ENCODE measurements at places on chromosomes 2 and 18.

DNA sequence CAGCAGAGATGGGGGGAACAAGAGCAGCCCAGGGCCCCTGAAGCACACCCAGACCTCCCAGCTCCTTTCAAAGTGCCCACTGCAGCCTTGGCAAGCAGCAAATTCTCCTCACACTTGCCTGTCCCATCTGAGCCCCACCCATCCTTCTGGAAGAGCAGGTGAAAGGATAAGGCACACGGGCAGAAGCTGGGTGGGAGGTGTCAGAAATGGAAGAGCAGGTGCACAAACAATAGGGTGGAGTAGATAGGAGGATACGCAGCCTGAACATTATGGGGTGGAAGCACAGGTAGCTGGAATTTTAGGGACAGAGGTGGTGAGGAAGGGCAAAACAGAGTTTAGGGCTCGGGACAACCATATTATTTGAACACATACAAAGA, 69.2 kb downstream of the TNS1 start:
- no peak for DNase-seq

DNA sequence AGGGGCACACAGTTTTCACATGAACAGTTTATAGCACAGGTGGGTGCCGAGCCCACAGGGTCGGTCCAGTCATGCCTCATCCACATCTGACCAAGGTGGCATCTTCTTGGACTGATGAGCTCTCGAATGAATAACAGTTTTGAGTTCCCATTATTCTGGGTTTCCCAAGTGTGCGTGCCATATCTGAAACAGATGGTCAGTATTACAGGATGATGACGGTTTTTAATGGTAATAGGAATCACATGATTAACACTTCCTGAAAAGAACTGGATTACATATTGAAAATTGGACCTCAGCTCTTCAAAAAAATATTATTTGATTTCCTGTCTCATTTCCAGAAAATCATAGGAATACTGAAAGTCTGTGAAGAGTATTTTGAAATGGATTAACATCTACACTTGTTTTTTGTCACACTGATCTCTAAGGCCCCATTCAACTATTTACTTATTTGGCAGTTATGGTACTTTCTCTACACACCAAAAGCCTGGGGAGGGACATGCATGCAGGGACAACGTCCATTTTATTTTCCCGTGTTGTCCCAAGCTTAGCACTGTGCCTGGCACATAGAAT, 22.2 kb upstream of the NAB1 start:
- DNase-seq, result no peak

DNA sequence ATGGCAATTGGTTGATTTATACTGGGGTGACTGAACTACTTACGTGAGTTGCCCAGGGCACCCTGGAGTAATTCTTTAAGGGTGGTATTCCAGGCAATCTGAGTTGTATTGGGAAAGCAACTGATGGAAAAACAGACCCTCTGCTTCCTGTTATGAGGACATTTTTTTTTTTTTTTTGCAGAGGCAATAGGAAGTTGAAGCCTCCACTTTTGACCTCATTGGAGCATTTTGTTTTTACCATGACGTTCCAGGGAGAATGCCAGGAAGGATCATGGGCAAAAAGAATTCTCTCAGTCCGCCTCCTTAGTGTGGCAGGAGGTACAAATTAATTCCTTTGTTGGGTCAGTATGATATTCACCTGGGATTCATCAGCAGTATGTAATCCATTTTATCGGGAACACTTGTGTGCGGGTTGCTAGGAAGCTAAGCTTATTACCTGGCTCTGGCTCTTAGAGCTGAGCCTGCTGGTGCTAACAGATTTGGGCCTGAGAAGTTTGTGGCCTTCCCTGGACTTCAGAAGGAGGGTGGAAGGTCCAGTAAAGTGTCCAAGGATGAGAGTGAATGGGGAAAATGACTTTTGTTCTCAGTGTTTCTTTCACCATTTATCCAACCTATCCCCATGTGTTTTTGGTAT, 272.9 kb upstream of the EPAS1 start:
- DNase-seq, result no peak

- DNase-seq, result no peak
Observed at GRCh38 chr2:46356991-46357390, 59.8 kb downstream of the EPAS1 start.

DNA sequence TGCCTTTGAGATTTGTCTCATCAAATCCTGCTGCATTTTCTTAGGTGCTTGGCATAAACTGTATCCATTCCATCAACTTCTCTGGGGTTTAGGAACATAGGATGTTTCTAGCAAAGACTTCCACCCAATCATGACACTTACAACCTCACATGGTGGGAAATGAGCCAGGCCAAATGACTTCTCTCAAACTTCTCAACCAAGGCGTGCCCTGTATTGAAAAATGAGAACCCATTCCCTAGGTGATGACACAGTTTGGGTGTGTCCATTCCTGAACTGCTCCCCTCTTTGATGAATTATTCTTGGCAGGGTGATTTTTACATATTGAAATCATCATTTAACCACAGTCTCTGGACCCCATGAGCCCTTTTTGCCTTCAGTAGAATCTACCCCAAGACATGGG, 161.1 kb downstream of the EN1 start:
- DNase-seq, result no peak

GRCh38 chr2:134124047-134124753, 129.7 kb upstream of the MGAT5 start:
- DNase-seq, result no peak

DNA sequence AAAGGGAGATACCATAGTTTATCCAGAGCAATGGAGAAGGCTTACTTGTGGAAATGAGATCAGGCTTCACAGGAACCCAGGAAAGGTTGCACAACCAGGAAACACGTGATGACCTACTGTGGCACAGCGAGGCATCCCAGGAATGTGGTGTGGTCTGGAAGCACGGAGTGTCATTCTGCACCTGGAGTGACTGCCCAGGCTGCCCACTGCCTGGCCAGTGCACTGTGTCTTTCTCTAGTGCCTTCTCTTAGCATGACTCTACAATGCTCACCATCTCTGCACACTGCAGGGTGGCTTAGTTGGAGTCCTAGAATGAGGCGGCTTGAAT, 48.9 kb downstream of the CHST9 start:
- DNase-seq, result no peak

- no peak for DNase-seq
Observed at GRCh38 chr18:79465392-79465991, 69.8 kb downstream of the NFATC1 start.

DNA sequence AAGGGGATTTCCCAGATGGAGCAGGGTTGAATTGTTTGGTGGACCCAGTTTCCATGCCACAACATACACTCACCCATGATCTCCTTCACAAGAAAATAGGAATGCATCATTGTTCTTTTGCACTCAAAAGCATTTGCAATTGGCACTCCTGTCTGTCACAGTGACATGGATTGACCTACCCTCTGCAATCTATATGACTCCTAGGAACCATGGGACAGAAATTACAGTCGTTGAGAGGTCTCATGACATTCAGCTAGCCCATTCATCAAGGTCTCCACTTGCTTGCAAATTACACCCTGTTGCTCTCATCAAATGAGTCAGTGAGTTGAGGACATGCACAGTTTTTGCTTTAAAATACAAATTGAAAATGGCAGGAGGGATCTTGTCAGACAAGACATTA, 448.5 kb downstream of the LPIN1 start:
- DNase-seq, result no peak

GRCh38 chr2:233444501-233444900, 90.2 kb downstream of the DGKD start:
- DNase-seq, result no peak

DNA sequence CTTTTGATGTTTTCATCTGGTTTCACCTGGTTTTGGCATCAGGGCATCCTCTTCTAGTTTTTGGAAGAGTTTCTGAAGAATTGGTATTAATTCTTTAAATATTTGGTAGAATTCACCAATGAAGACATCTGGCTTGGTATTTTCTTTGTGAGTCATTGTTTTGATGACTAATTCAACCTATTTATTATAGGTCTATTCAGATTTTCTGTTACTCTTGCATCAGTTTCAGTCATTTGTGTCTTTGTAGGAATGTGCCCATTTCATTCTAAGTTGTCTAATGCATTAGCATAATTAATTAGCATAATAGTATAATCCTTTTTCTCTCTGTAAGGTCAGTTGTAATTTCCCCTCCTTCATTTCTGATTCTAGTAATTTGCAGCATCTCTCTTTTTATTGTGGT, 8.0 kb downstream of the GNLY start:
- peak; percentile 72 for DNase-seq

- no peak for DNase-seq
Observed at GRCh38 chr2:100624536-100624935, 61.7 kb downstream of the PDCL3 start.

DNA sequence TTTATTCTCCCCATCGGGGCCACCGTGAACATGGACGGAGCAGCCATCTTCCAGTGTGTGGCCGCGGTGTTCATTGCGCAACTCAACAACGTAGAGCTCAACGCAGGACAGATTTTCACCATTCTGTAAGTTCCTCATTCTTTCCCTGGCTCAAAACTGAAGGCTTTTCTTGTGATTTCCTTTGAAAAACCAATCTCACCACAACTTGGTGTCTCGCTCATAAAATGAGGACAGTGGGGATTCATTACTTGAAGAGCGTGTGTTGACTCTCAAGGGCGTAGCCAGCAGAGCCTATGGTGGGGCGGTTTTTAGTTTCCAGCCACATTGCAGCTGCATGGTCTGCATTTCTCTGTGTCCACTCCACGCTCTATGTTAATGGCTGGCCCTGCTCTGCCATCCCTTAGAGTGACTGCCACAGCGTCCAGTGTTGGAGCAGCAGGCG, 29.0 kb downstream of the SLC1A4 start:
- no peak for DNase-seq

- DNase-seq, result peak; percentile 94
Observed at GRCh38 chr2:8803658-8804379, 33.6 kb downstream of the KIDINS220 start.

- DNase-seq, result no peak
Observed at GRCh38 chr2:6089474-6089873, 397.3 kb downstream of the SOX11 start.

- DNase-seq, result no peak
Observed at GRCh38 chr18:13390711-13391110, 172.2 kb downstream of the LDLRAD4 start.

- DNase-seq, result no peak
Observed at GRCh38 chr2:127651971-127652550, 6.1 kb downstream of the GPR17 start.

DNA sequence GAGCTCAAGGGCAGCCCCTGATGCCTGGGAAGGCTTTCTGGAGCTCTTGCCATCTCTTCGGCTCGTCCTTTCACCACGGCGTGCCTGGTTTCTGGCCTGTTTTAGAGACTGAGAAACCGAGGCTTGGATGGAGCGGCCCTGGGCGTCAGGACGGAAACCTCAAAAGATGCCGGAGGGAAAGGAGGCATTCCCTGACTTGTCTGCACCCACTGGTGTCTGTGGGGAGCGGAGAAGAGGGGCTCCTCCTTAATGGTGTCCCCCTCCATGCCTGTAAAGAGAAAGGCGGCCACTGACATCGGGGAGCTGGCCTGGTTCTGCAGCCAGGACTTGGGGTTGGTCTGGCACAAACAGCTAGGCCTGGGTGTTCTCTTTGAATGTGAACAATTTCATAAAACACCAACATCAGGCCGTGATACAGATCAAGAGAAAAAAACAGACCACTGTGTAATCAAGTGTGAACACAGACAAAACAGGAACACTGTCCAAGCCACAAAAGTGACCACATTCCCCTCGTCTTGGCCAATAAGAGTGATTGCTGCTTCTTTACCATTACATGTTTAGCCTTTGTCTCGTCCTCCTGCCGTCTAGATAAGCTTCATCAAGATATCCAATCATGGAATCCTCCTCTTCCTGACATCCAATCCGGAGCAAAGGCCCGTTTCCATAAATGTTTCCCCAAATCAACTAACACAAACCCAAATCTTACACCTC, 633 bp upstream of the ILKAP start:
- DNase-seq, result no peak

GRCh38 chr2:86309966-86310365, 27.5 kb downstream of the REEP1 start:
- no peak for DNase-seq

DNA sequence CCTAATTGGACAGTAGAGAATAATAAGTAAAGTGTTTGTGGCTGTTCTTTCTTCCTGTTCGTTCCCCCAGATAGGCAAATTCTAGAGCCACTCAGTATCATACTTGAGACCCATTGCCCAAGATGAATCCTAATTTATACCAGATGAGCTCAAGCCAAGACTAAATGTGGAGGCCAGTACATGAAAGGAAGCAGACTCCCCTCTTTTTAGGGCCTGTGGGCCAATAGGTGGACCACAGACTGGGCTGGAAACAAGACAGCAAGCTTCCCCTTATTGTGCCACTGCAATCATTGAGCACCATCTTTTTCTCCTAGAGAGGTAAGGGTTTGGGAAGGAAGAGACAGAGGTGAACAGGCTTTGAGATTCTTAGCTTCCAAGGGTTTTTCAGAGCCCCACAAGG, 141.9 kb downstream of the MGAT5 start:
- no peak for DNase-seq

- no peak for DNase-seq
Observed at GRCh38 chr2:86238354-86238753, 39.1 kb downstream of the MRPL35 start.

GRCh38 chr2:191866675-191867506, 20.0 kb upstream of the CAVIN2 start:
- DNase-seq, result peak; percentile 99

GRCh38 chr2:240573516-240574385, 5.5 kb downstream of the RNPEPL1 start:
- DNase-seq, result no peak

GRCh38 chr18:58714821-58715220, 43.6 kb downstream of the MALT1 start:
- no peak for DNase-seq

DNA sequence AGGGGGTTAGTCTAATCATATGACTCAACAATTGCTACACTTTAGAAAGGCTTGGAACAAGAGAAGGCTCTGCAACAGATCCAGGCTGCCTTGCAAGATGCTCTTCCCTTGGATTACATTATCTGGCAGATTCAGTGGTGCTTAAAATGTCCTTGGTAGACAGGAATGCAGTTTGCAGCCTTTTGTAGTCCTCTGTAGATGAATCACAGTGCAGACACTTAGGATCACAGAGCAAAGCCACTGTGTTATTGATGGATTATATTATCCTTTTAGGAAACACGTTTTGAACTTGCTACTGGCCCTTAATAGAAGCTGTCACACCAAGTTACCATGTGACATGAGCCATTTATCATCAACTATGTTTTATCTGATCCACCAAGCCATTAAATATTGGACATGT, 152.2 kb downstream of the CBLN2 start:
- no peak for DNase-seq

DNA sequence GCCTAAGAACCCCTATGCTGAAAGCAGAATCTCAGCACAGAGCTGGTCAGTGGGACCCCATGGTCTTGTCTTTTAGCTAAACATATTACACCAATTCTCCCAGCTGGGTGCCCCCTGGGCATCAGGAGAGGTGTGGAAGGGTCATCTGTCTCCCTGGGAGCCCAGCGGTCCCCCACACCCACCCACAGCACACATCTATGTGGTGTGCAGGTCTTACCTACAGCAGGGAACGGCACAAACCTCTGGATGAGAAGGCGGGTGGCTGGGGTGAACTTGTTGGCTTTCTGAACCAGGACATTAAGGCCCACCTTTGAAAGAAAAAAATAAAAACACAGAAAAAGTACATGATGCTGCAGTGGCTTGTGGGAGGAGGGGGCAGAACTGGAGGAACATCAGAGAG, 70.7 kb downstream of the EMX1 start:
- DNase-seq, result no peak
